Body of pancreas (tissue), 4 donors: ENCODE measurements at places on chromosomes 6 and 20. TPM values are rescaled to one million over a fixed set of nuclear protein-coding genes. Genes with fewer than 3 reads are reported as not detected.
A peak's percentile ranks its signal among the peaks of the same experiment; 100 is the strongest.

- no peak for DNase-seq
These were observed 844.5 kb upstream of the ADGRB3 start for GRCh38 chr6:67790569-67790968.

- DNase-seq: peak; percentile 61
These were observed 1.8 kb upstream of the SAMD5 start for GRCh38 chr6:147506704-147507114.

OR2B6 gene
- not detected for total RNA-seq

DNA sequence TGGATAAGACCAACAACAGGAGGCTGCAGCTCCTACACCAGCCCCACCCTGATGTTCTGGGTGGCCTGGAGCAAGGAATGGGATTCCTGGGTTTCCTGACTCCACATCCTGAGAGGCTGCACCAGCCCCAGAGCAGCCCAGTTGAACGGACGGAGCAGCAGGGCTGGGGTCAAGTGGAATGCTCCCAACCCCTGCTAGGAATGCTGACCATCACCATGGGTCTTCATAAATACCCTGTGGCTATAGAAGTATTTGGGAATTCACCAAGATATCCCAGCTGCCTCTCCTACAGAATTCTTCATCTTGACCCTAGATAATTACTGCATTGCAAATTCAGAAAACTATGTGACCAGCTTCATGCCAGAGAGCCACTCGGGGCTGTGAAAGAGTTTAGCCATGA is 180.3 kb downstream of the THBS2 start:
- DNase-seq: no peak

GRCh38 chr20:1369970-1370369 is 22.9 kb downstream of the FKBP1A start:
- DNase-seq: no peak

DPM1 gene
- 32.7 TPM for total RNA-seq

MARCKS gene
- 109 TPM for total RNA-seq

C20orf204 gene
- total RNA-seq: 3.0 TPM

NR2E1 gene
- not detected for total RNA-seq

GINM1 gene
- total RNA-seq: 25.7 TPM

DNA sequence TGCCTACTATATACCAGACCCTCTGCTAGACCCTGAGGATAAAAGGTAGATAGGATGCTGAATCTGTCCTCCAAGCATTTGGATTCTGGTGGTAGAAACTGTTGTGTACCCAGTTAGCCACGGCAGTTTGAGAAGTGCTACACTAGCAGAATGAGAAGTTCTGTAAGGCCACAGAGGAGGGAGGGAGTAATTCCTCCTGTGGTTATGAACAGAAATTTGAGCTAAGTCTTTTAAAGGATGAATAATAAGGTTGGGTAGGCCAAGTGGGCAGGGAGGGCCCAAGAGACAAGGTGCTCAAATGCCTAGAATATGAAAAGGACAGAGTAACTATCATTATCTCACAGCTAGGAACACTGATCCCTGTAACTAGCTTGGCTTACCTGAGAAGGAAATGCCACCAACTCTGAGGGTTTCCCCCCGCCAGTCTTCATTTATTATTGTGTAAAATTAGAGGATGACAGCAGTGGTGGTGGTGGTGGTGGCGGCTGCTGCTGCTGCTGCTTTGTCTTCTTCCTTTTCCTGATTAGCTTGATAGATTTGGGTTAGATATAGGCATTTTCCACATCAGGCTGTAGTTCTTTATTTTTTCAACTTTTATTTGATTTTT is 243.3 kb downstream of the PRL start:
- no peak for DNase-seq

- no peak for DNase-seq
These were observed 5.1 kb downstream of the MYB start for GRCh38 chr6:135186255-135186654.

DNA sequence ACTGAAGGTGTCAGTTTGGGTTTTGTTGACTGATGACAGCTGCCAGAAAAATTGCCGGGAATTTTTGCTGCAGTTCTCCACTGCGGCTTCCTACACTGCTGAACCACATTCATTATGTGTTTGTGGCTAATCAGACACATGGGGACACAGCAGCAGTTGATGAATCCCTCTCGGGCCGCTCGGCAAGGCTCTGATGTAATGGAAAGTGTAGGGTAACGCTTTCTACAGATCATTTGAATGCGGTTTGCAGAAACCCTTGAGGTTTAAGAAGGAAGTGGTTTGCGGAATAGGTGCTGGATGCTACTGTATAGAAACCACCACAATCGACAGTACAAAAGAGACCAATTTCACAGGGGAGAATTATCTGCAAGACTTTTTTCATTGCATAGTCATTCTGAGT is 138.7 kb upstream of the SASH1 start:
- no peak for DNase-seq

GRCh38 chr6:53312355-53312754 is 36.4 kb downstream of the ELOVL5 start:
- no peak for DNase-seq

TBXT gene
- not detected for total RNA-seq

DNA sequence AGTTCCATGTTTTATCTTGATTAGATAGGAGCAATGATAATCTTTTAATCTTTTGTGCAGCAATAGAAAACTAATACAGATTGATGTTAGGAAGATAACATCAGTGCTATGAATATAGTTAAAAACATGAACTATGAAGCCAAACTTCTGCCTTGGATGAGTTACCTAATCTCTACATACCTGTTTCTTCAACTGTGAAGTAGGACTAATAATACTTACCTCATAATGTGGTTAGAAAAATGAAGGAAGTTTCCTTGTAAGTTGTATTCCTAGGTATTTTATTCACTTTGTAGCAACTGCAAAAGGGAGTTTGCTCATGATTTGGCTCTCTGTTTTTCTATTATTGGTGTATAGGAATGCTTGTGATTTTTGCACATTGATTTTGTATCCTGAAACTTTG is 111.9 kb downstream of the FRK start:
- no peak for DNase-seq

DNA sequence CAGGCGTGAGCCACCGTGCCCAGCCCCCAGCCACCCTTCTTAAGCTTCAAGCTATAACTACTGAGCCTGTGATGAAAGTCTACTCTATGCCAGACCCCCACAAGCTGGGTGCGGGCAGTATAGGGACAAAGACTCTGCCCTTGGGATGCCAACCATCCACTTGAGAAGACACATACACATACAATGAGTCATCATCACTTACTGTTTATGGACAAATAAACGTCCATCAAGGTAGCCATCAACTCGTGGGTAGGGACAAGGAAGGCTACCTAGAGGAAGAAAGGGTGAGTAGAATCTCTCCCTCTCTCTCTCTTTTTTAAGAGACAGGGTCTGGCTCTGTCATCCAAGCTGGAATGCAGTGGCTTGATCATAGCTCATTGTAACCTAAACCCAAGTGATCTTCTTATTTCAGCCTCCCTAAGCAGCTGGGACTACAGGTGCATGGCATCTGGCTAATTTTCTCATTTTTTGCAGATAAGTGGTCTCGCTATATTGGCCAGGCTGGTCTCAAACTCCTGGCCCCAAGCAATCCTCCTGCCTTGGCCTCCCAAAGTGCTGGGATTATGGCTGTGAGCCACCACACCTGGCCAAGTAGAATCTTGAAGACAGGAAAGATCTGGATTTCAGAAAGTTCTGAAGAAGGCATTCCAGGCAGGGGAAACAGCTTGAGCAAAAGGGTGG is 2.6 kb upstream of the TP53INP2 start:
- no peak for DNase-seq

NKAPL gene
- total RNA-seq: not detected

- no peak for DNase-seq
These were observed 197.8 kb downstream of the OGFRL1 start for GRCh38 chr6:71486461-71486860.

GRCh38 chr6:19157486-19157885 is 679.7 kb upstream of the ID4 start:
- DNase-seq: no peak

DNA sequence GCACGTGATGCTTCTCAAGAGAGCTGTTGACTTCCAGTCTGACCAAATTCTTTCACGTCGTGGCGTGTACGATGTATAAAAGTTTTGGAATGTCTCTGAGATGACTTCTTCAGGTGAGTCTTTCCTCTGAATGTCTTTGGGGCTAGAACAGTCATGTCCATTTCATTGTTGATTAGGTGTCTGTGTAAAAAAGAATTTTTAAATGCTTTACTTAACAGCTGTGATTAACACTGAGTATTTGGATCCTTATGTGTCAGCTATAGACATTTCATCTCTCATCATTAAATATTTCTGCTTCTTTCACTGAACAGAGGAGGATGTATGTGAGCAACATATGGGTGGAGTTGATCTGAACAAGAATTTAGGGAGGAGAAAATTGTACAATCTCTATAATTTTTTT is 29.3 kb upstream of the KIF13A start:
- DNase-seq: no peak

DNA sequence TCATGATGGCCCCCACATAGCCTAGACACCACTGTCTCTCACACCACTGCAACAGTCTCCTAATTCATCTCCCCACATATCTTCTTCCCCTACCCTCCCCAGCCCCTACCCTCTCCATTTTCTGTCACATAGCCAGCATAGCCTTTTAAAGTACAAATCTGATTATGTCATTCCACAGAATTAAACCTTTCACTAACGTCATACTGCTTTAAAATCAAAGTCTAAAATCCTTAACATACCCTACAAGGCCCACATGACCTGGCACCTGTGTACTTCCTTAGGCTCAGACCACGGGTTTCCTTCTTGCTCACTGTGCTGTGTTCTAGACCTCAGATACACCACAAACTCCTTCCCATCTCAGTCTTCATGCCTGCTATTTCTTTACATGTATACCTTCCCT is 5.9 kb downstream of the OSTM1 start:
- DNase-seq: no peak

DNA sequence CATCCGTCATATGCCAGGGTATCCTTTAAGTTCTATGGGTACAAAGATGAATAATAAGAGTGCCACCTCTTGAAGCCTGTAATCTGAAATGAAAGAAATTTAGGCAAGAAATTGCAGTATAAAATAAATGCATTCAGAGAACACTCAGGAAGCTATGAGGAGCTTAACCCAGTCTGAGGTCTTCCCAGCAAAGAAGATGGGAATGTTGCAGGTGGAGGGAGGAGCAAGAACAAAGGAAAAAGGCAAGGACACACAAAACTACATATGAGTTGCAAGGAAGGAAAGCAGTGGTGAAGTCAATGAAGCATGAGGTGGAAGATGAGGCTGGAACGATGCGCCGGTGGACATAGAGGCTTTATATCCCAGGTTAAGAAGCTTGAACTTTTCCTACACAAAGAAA is 67.0 kb upstream of the DST start:
- DNase-seq: no peak
